Colonic mucosa (tissue), 4 donors: ENCODE measurements at places on chromosomes 4 and X. TPM values are rescaled to one million over a fixed set of nuclear protein-coding genes. Genes with fewer than 3 reads are reported as not detected.

DNA sequence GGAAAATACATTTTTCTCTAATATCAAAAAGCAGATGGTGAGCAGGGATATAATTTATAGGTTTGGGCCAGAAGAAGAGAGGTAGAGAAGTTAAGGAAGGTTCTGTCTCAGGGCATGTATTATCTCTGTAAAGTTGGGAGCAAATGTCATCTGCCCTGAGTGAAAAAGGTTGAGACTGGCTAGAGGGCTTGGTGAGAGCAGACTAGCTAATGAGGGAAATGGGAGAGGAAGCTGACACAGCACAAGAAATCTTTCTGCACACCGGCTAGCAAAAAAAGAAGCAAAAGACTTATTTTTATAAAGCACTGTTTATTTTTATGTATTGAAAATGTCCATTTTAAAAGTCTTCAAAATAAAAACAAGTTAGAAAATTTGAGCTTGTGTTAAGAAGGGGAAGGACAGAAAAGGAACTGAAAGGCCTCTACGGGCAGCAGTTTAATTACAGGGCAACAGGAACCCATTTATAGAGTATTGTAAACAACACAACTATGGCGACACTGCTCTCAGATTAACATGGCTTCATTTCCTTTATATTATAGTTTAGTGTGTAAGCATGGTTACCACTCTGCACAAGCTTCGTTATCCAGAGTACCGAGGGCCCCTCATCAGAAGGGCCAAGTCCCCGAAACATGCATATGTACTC, 17.4 kb downstream of the CD40LG start:
- H3K4me3 ChIP-seq: no peak overlapping the region
- H3K27ac ChIP-seq: no peak overlapping the region
- no peaks in the 10 kb centered on the region for H3K27me3 ChIP-seq
- no peaks in the 10 kb centered on the region for H3K36me3 ChIP-seq
- DNase-seq: no peak
- H3K4me1 ChIP-seq: no peaks in the 10 kb centered on the region

DNA sequence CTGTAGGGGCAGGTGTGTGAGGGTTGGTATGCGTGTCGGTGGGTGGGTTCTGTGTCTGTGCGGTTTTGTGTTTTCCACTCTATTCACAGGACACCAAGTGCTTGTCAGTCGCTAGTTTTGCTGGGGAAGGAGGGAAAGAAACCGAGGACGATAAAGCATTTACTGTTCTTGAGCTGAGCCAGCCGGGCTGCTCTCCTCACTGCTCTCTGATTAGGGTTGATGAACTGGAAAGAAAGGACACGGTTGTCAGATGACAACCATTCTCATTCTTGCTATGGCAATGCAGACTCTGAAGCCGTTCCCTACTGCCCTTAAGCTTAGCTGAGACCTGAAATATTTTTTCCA, 832 bp downstream of the EGFL6 start:
- no peak overlapping the region for H3K4me3 ChIP-seq

- no peak for DNase-seq
- no peak overlapping the region for H3K4me3 ChIP-seq
- H3K4me1 ChIP-seq: no peaks in the 10 kb centered on the region
- H3K27me3 ChIP-seq: no peaks in the 10 kb centered on the region
- no peak overlapping the region for H3K27ac ChIP-seq
- H3K36me3 ChIP-seq: no peaks in the 10 kb centered on the region
Measured at GRCh38 chr4:5472160-5472591, 236.2 kb downstream of the EVC2 start.

- no peaks in the 10 kb centered on the region for H3K36me3 ChIP-seq
- no peak overlapping the region for H3K4me3 ChIP-seq
- H3K4me1 ChIP-seq: no peaks in the 10 kb centered on the region
- H3K27ac ChIP-seq: no peak overlapping the region
Measured at GRCh38 chrX:20189171-20189570, 47.5 kb upstream of the EIF1AX start.

DNA sequence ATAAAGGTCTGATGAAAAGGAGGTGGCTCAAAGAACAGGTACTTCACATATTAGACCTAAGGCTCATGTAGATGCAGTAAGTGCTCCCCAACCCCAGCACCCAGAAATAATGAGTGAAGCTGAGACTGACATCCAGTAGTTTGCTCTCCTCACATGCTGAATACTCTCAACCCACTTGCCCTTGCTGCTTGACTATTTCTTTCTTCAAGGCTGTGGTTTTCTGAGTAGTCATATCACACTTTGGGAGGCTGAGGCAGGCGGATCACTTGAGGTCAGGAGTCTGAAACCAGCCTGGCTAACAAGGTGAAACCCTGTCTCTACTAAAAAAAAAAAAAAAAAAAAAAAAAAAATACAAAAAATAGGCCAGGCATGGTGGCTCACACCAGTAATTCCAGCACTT, 51.5 kb upstream of the PRPS1 start:
- peaks cover 4% of the 10 kb centered on the region for H3K27me3 ChIP-seq
- H3K27ac ChIP-seq: no peak overlapping the region
- no peaks in the 10 kb centered on the region for H3K4me1 ChIP-seq
- H3K36me3 ChIP-seq: no peaks in the 10 kb centered on the region

The POU4F2 gene
- not detected for total RNA-seq

The RTL9 gene
- total RNA-seq: not detected

GRCh38 chrX:124737771-124738170, 391.4 kb downstream of the SH2D1A start:
- no peak for DNase-seq
- H3K27ac ChIP-seq: no peak overlapping the region
- H3K27me3 ChIP-seq: no peaks in the 10 kb centered on the region
- no peaks in the 10 kb centered on the region for H3K36me3 ChIP-seq
- H3K4me3 ChIP-seq: no peak overlapping the region

The SH3TC1 gene
- total RNA-seq: 22.5 TPM

DNA sequence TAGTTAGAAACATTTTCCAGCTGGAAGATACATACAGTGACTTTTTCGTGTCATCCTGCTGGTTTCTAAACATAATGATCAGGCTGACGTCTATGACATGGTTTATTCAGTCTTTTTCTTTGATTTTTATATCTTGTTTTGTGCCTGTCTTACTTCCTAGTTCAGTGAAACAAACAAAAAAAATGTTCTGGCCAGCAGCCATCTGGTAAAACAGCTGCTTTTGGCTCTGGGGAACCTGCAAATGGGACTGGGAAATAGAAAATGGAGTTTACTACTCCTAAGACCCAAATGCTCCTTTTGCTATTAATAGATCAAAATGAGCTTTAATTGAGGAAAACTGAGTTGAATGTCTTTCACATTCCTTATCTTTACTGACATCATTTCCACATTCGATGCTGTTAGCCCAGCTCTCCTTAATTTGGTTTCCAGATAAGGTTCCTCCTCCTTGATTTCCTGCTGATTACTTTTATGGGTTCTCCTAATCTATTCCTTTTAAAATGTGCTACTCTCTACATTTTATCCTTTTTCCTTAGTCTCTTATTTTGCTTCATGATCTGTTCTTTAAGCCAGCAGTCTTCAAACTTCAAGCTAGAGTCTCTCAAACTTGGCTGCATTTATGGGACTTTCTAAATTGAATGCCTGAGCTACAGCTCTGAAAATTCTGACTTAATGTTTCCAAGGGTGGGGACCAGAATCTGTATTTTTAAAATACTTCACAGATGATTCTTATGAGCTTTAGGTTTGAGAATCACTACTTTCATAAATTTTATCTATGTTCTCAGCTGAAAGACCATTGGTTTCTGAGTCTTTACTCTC, 499.5 kb downstream of the ANKRD50 start:
- H3K27ac ChIP-seq: no peak overlapping the region
- H3K4me3 ChIP-seq: no peak overlapping the region
- H3K4me1 ChIP-seq: no peaks in the 10 kb centered on the region
- H3K36me3 ChIP-seq: no peaks in the 10 kb centered on the region

- no peak for DNase-seq
- H3K27ac ChIP-seq: no peak overlapping the region
Measured at GRCh38 chr4:123455360-123455759, 58.8 kb downstream of the SPRY1 start.
